ENCODE measurements at places on chromosomes 4 and X. TPM values are rescaled to one million over a fixed set of nuclear protein-coding genes. Genes with fewer than 3 reads are reported as not detected.

- no peak for DNase-seq
- no peaks in the 10 kb centered on the region for H3K4me1 ChIP-seq
Observed at GRCh38 chr4:134695433-134695832, 493.8 kb upstream of the PABPC4L start.

- no peaks in the 10 kb centered on the region for H3K36me3 ChIP-seq
- no peak overlapping the region for H3K4me3 ChIP-seq
- no peaks in the 10 kb centered on the region for H3K27me3 ChIP-seq
- no peaks in the 10 kb centered on the region for H3K4me1 ChIP-seq
- no peak overlapping the region for H3K27ac ChIP-seq
- DNase-seq, result peak; percentile 24
Observed at GRCh38 chr4:110798687-110799086, 175.8 kb upstream of the PITX2 start.

GRCh38 chrX:38407126-38407525, 54.7 kb downstream of the OTC start:
- H3K27me3 ChIP-seq, result no peaks in the 10 kb centered on the region
- H3K27ac ChIP-seq, result no peak overlapping the region
- no peaks in the 10 kb centered on the region for H3K4me1 ChIP-seq
- H3K4me3 ChIP-seq, result no peak overlapping the region
- no peaks in the 10 kb centered on the region for H3K36me3 ChIP-seq

GRCh38 chr4:138226351-138226750, 15.8 kb downstream of the SLC7A11 start:
- no peak overlapping the region for H3K4me3 ChIP-seq
- no peaks in the 10 kb centered on the region for H3K36me3 ChIP-seq

- no peaks in the 10 kb centered on the region for H3K27me3 ChIP-seq
- no peak overlapping the region for H3K27ac ChIP-seq
- H3K4me3 ChIP-seq, result no peak overlapping the region
- no peaks in the 10 kb centered on the region for H3K36me3 ChIP-seq
Observed at GRCh38 chrX:31603411-31604120, 531.7 kb upstream of the FTHL17 start.

DNA sequence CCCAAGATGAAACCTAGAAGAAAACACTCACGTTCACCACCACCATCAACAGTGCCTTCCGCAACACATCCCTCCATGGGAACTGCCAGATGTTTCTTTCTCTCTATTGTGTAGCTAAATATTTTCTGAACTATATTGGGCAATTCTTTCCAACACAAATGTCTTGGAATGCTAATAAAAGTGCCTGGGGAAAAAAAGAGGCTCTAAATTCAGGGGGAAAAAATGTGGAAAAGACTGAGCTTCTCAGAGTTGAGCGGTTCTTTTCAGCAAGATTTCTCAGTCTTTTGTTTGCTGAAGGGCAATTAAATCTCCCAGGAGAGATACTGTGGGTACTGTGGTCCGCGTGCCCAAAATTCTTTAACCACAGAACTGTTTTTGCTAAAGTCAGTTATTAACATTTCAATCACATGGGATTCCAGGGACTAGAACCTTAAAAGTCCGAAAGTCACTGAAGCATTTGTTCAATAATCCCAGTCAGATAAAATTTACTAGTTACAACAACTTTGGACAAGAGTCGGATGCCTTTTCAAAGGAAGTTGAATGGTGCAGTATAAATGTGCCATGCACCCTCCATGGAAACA, 51.9 kb upstream of the DHRSX start:
- no peaks in the 10 kb centered on the region for H3K36me3 ChIP-seq
- H3K4me1 ChIP-seq, result no peaks in the 10 kb centered on the region
- no peak for DNase-seq
- H3K4me3 ChIP-seq, result no peak overlapping the region
- no peak overlapping the region for H3K27ac ChIP-seq

DNA sequence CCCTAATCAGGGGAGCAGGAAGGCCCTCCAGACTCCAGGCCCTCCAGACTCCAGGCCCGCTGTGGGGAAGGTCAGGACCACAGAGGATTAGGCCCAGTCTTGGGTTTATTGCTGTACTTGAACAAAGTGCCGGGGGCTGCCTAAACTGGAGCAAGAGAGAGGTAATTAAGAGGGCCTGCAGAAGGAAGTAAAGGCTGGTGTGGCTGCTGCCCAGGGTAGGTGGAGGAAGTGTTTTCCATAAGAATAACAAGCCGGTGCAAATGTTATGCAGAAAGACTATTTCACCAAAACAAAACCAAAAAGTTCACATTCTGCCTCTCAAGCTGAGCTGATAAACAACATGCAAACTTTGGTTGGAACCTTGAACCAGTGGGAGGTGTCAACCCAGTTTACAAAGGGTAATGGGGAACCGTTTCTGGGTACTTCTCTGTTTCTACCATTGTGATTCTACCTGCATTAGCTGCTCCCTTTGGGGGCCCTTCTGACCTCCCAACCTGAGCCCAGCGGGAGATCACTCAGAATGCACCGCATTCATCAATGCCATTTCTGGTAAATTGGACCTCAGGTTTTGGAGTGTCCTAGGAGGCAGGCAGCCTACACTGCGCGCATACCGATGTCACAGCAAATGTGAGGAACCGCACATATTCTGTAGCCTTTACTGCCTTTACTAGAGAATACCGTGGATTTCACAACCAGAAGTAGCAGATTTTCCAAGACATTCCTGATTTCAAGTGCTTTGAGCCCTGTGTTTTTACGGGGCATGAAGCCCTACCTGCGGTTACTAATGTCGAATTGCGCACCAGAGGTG, 59.7 kb upstream of the BCOR start:
- H3K27me3 ChIP-seq, result peaks cover 14% of the 10 kb centered on the region
- H3K4me3 ChIP-seq, result peak overlapping the region; percentile 42
- no peak for DNase-seq
- H3K27ac ChIP-seq, result peak overlapping the region; percentile 84
- H3K36me3 ChIP-seq, result no peaks in the 10 kb centered on the region

DNA sequence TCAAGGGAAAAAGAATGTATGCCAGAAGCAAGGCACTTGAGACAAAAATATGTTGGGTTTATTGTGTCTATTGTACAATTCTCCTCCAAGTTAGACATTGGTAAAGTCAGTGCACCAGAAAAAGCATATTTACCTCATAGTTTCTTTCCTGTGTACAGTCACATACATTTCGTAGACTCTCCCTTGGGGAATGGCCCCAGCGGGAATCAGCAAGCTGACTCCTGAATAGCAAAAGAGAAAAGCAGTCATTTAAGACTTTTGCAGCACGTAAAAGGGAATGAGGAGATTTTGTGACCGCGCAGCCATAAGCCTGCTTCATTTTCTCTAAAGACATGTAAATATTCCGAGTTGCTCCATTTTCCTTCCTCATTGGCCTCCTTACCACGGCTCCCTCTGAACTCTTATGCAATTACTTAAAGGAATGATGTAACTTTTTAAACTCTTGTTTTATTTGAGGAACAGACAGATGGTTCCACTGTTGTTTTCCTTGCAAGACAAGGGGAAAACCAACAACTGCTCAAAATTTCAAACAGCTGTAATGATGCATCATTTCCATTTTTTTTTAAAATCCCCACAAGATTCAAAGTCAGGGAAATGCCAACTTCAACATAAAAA, 332.7 kb downstream of the UNC5C start:
- no peaks in the 10 kb centered on the region for H3K27me3 ChIP-seq
- no peak for DNase-seq
- H3K27ac ChIP-seq, result no peak overlapping the region

GRCh38 chrX:96615448-96615847, 69.2 kb upstream of the DIAPH2 start:
- H3K4me3 ChIP-seq, result no peak overlapping the region
- no peak for DNase-seq
- no peaks in the 10 kb centered on the region for H3K4me1 ChIP-seq
- no peaks in the 10 kb centered on the region for H3K36me3 ChIP-seq

DNA sequence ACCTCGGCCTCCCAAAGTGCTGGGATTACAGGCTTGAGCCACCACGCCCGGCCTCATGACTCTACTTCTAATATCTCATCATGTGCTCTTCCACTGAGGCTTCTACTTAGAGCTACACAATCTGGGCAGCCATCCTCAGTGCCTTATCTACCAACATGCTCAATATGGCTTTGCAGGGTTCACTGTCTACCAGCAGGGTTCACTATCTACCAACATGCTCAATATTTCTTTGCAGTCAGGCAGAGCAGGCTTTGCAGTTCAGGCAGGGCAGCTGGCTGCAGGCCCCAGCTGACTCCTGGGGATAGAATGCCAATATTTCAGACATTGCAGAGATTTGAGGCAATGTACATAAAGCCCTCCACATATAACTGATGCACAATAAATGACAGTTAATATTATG, 47.5 kb downstream of the PKD2 start:
- peaks cover 85% of the 10 kb centered on the region for H3K36me3 ChIP-seq
- DNase-seq, result peak; percentile 68
- H3K27me3 ChIP-seq, result no peaks in the 10 kb centered on the region
- H3K4me3 ChIP-seq, result no peak overlapping the region

- H3K27me3 ChIP-seq, result no peaks in the 10 kb centered on the region
- H3K4me1 ChIP-seq, result no peaks in the 10 kb centered on the region
- DNase-seq, result no peak
- H3K27ac ChIP-seq, result no peak overlapping the region
- no peak overlapping the region for H3K4me3 ChIP-seq
- H3K36me3 ChIP-seq, result no peaks in the 10 kb centered on the region
Observed at GRCh38 chr4:97558204-97558778, 585.0 kb downstream of the STPG2 start.

GRCh38 chr4:98383431-98384106, 122.4 kb downstream of the RAP1GDS1 start:
- H3K4me1 ChIP-seq, result no peaks in the 10 kb centered on the region
- H3K36me3 ChIP-seq, result no peaks in the 10 kb centered on the region
- no peaks in the 10 kb centered on the region for H3K27me3 ChIP-seq
- H3K27ac ChIP-seq, result no peak overlapping the region
- DNase-seq, result no peak

GRCh38 chr4:24877868-24878635, 34.8 kb downstream of the CCDC149 start:
- no peaks in the 10 kb centered on the region for H3K27me3 ChIP-seq
- peaks cover 6% of the 10 kb centered on the region for H3K4me1 ChIP-seq
- no peak overlapping the region for H3K27ac ChIP-seq
- H3K36me3 ChIP-seq, result peaks cover 21% of the 10 kb centered on the region
- DNase-seq, result no peak

GRCh38 chrX:153396320-153397195, 4.6 kb downstream of the PNMA6E start:
- no peaks in the 10 kb centered on the region for H3K4me1 ChIP-seq
- H3K27ac ChIP-seq, result no peak overlapping the region
- H3K27me3 ChIP-seq, result peaks cover 15% of the 10 kb centered on the region
- no peak overlapping the region for H3K4me3 ChIP-seq

GRCh38 chr4:174023641-174024040, 259.8 kb downstream of the FBXO8 start:
- DNase-seq, result no peak
- no peaks in the 10 kb centered on the region for H3K36me3 ChIP-seq
- H3K27ac ChIP-seq, result no peak overlapping the region

GRCh38 chr4:57333684-57334083, 223.5 kb upstream of the IGFBP7 start:
- DNase-seq, result no peak
- H3K4me3 ChIP-seq, result no peak overlapping the region
- no peaks in the 10 kb centered on the region for H3K27me3 ChIP-seq
- H3K36me3 ChIP-seq, result no peaks in the 10 kb centered on the region
- H3K27ac ChIP-seq, result no peak overlapping the region
- H3K4me1 ChIP-seq, result no peaks in the 10 kb centered on the region

DNA sequence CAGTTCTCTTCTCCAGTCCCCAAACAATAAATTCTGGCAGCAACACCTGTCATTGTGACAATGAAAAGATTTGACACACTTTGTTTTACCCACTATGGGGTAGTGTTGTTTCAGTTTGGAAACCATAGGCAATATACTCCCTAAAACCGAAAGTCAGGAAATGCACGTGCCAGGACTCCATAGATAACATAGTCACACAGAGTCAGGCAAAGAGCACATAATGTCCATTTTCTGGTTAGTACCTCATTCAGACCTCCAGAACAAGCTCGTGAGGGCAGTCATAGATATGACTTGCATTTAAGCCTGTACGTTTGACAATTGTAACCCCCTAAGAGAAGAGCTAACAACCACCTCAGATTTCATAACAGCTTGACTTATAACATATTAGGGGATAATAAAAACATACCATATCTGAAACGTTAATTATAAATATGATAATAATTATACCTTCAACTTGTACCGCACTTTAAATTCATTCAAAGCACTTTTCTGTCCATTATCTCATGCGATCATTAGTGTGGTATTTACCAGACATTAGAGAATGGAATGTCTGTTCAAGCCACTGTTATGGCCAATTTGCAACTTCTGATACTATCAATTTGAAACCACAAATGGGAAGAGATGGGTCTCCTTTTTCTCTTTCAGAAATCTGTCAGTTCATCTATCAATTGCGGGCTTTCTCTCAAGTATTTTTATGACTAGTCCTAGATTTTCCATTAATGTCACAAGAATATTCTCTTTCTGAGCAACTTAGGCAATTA, 147.4 kb downstream of the LDB2 start:
- no peaks in the 10 kb centered on the region for H3K4me1 ChIP-seq
- H3K27ac ChIP-seq, result no peak overlapping the region
- DNase-seq, result no peak
- H3K27me3 ChIP-seq, result no peaks in the 10 kb centered on the region
- H3K36me3 ChIP-seq, result no peaks in the 10 kb centered on the region

- H3K27me3 ChIP-seq, result no peaks in the 10 kb centered on the region
- H3K27ac ChIP-seq, result no peak overlapping the region
- H3K36me3 ChIP-seq, result no peaks in the 10 kb centered on the region
- H3K4me3 ChIP-seq, result no peak overlapping the region
Observed at GRCh38 chr4:5027346-5027745, 8.1 kb upstream of the CYTL1 start.

DNA sequence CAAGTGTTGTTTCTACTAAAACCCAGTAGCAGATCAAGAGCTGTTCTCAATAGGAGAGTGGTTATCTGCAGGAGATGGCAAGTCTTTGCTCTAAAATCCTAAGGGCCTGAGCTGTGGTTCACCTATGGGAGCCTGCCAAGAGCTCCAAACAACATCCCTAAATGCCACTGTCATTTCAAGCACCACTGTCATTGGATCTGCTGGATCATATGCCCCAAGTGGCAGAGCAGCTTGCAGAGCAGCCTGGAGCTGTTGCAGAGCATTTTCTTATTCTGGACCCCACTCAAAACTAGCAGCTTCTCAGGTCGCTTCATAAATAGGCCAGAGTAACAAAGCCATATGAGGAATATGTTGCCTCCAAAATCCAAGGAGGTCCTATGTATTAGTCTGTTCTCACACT, 59.6 kb downstream of the KANTR start:
- H3K4me3 ChIP-seq, result no peak overlapping the region
- no peaks in the 10 kb centered on the region for H3K27me3 ChIP-seq
- no peak for DNase-seq
- no peak overlapping the region for H3K27ac ChIP-seq

The PNCK gene
- 0.87 TPM for total RNA-seq

The ZNF330 gene
- 7.6 TPM for total RNA-seq

The TMEM255A gene
- not detected for total RNA-seq

The HADH gene
- total RNA-seq, result 51.6 TPM

The HTRA3 gene
- 24.6 TPM for total RNA-seq

The GYG2 gene
- 6.2 TPM for total RNA-seq

The UCP1 gene
- total RNA-seq, result 0.37 TPM

The RASL11B gene
- not detected for total RNA-seq

The FAM193A gene
- 37.9 TPM for total RNA-seq

The CYSLTR1 gene
- total RNA-seq, result 0.58 TPM

Measured in stomach (tissue), 19 donors.